ENCODE measurements at places on chromosomes 1 and 21. TPM values are rescaled to one million over a fixed set of nuclear protein-coding genes. Genes with fewer than 3 reads are reported as not detected.

Gene LCE1E
- not detected for polyA plus RNA-seq

- no peaks in the 10 kb centered on the region for H3K4me1 ChIP-seq
- no peaks in the 10 kb centered on the region for H3K36me3 ChIP-seq
- no peak overlapping the region for H3K27ac ChIP-seq
- no peaks in the 10 kb centered on the region for H3K27me3 ChIP-seq
- peak; percentile 3 for DNase-seq
Measured at GRCh38 chr1:100581096-100581705, 43.3 kb downstream of the GPR88 start.

Gene F3
- not detected for polyA plus RNA-seq

Gene HPDL
- polyA plus RNA-seq, result 0.30 TPM

Gene CYP2J2
- polyA plus RNA-seq, result not detected

DNA sequence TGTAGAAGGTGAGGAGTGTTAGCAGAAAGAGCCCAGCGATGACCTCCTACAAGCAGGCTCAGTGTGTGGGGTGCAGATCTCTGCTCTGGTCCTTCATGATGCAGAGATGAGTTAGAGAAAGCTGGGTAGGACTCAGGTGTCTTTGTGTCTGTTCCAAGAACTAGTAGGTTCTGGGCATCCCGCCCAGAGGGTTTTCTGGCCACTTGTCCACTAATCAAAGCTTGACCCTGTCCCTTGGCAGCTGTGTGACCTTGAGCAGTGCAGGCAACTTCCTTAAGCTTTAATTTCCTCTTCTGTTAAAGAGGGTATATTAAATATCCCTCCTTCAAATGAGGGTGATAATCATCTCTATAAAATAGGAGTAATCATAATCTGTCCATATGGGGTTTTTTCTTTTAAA lies 54.7 kb upstream of the WNT4 start:
- H3K4me3 ChIP-seq, result no peak overlapping the region
- no peaks in the 10 kb centered on the region for H3K4me1 ChIP-seq
- no peaks in the 10 kb centered on the region for H3K27me3 ChIP-seq
- H3K36me3 ChIP-seq, result no peaks in the 10 kb centered on the region
- DNase-seq, result no peak

Gene SLC2A5
- not detected for polyA plus RNA-seq

Gene LCE1A
- polyA plus RNA-seq, result not detected

DNA sequence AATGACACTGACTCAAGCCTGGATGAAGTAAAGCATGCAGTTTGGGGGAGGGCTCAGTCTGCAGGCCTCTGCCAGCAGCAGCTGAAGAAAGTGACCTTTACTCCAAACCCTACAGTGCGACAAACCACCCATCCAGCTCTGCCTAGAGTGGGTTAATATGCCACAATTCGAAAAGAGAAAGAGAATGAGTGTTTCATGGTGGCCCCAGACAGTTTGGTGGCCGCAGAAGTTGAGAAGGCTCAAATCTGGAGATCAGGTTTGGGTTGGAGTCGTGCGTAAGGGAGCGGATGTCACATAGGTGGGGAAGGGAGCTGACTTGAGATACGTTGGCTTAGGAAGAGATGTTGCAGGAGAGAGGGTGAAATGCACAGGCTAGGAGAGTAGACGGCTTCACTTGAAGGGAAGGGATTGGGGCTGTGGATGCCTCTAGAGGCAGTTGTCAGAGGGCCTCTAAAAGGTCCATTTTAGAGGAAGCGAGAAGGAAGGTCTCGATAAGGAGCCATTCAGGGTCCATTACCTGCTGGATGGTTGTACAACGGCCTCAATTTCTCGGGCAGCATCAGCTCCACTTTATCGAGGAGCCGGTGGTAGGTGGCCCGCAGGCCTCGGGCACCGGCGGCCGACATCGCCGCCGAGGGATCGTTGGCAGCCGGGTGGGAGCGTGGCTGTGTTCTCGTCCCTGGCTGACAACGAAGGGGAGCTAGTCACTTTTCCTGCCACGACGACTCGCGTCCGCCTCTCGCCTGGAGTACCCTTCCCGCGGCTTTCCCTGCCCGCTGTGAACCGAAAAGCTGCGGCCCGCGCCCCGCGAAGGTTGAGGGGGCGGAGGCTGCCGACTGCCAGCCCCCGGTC lies 1.0 kb upstream of the DCAF6 start:
- no peaks in the 10 kb centered on the region for H3K27me3 ChIP-seq
- H3K27ac ChIP-seq, result peak overlapping the region; percentile 85
- H3K4me1 ChIP-seq, result peaks cover 28% of the 10 kb centered on the region

DNA sequence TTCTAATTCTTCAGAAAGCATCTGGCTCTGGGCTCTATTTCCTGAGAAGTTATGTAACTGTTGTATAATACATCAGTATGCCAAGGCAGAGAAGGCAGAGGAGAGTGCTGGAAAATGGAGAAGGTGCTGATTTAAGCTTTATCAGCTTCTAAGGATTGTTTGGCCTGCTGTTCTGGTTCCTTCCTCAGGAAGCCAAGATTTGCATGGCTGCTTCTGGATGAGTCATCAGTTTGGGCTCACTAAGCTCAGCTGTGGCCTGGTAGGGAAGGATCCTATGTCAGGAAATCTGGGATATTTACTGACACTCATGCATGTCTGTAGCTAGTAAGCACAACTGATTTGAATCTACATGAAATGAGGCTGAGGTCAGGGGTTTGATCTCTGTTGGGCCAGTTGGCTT lies 73.2 kb upstream of the ADGRL4 start:
- no peak overlapping the region for H3K4me3 ChIP-seq
- DNase-seq, result no peak
- H3K27ac ChIP-seq, result no peak overlapping the region
- H3K36me3 ChIP-seq, result no peaks in the 10 kb centered on the region
- no peaks in the 10 kb centered on the region for H3K4me1 ChIP-seq
- H3K27me3 ChIP-seq, result no peaks in the 10 kb centered on the region

DNA sequence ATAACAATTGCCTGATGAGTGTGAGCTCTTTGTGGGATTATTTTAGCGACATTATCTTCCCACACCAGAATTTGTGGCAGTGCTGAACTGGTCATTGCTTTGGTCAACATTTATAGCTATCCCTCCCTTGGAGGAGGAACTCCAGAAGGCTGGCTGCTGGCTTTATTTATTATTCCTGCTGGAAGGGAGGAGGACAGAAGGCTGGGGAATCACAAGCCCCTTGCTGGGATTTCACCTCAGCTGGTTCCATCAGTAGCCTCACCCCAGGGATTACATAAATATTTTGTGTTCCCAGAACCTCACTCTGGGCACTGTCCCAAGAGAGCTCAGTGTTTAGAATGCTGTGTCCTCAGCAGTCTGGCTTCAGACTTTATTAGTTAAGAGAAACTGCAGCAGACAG lies 102.8 kb upstream of the C1orf21 start:
- H3K27me3 ChIP-seq, result no peaks in the 10 kb centered on the region
- H3K36me3 ChIP-seq, result no peaks in the 10 kb centered on the region
- no peak overlapping the region for H3K4me3 ChIP-seq
- no peaks in the 10 kb centered on the region for H3K4me1 ChIP-seq
- no peak for DNase-seq

Gene KANK4
- polyA plus RNA-seq, result not detected

DNA sequence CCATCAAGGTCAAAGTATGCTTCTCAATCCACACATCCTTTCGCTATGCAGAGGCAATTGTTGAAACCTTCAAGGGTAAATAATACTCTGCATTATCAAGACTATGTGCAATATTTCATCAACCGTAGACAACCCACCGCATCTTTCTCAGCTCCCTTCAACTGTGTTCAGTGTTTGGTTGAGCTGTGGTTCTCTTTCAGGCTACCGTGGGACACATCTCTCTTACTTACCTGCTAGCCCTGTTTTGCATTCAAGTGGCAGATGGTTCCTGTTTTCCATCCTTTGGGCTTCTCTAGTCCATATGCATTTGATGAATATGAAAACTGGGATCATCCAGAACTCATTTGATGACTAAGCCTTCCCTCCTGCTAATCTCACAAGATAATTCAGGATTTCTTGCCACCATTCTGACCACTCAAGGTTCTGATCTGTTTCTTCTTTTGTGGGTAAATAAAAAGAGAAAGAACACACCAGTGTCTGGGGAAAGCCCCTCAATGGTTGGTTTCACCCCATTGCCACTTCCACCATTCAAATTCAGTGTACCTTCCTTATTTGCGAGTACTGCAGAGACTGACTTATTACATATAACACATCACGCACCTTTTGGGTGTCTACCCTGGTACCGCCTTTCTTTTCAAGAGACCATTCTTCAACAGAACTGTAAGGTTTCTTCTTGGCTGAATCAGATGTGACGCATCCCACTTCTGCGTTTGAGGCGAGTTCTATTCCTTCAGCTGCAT lies 61.7 kb downstream of the BACE2 start:
- H3K4me1 ChIP-seq, result no peaks in the 10 kb centered on the region
- no peak overlapping the region for H3K27ac ChIP-seq
- H3K36me3 ChIP-seq, result no peaks in the 10 kb centered on the region
- no peak for DNase-seq
- no peaks in the 10 kb centered on the region for H3K27me3 ChIP-seq

DNA sequence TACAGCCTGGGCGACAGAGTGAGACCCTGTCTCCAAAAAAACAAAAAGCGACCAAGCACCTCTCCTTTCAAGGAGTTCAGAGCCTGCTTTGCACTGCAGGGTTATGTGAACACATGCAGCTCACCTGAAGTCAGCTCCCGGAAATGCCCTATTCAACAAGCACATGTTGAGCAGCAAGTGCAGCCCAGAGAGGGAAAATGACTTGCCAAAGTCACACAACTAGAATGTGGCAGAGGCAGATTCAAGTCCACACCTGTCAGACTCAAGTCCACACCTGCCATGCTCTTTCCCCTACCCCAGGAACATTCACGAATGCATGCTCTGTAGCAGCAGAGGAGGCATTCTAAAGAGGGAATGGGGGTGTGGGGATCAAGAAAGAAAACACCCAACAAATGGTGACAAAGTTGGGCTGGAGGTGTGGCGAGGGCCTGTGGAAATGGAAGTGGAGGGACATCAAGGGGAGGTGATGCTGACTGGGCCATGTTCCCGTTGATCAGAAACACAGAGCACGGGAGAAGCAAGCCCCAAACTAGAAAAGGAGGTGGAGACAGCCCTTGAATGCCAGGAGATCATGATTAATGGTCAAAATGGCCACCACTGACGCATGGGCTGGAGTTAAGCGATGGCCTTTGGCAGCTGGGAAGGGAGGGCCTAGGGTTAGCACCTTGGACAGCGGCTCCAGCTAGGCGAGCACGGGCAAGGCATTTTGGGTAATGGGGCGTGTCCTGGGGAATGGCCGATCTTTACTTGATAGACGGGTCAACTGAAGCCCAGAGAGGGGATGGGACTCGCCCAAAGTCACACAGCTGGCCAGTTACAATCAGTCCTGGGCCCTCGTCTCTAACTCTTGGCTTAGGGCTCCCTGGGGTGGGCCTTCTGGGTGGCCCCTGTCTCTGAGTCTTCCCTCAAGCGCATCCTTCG lies 21.5 kb downstream of the RAP1GAP start:
- no peak overlapping the region for H3K27ac ChIP-seq
- no peaks in the 10 kb centered on the region for H3K36me3 ChIP-seq
- peaks cover 8% of the 10 kb centered on the region for H3K4me1 ChIP-seq
- no peak for DNase-seq
- no peak overlapping the region for H3K4me3 ChIP-seq

Gene SAMD13
- not detected for polyA plus RNA-seq

DNA sequence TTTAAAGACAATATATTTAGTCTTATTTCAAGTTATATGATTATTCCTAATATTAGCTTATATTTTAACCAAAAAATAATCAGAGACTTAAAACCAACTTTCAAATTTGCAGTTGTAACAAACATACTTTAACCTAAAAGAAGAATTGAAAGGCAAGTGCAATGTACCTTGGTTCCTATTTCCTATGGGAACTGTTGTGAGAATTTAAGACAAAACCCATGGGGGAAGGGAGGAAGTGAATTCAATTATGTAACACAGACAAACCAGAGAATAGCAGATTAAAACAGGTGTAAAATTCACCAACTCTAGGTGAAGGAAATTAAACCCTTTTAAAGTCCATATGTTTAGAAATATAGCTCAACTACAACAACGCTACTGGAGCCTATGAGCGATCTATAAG lies 22.6 kb upstream of the CR2 start:
- H3K27ac ChIP-seq, result no peak overlapping the region
- no peaks in the 10 kb centered on the region for H3K4me1 ChIP-seq
- no peak for DNase-seq
- no peak overlapping the region for H3K4me3 ChIP-seq
- no peaks in the 10 kb centered on the region for H3K27me3 ChIP-seq
- H3K36me3 ChIP-seq, result no peaks in the 10 kb centered on the region

Gene DENND2C
- 0.56 TPM for polyA plus RNA-seq
